CD4-positive, alpha-beta T cell treated with Interleukin-10 for 1 hour (primary cell): ENCODE measurements at places on chromosomes 6 and 20.

GRCh38 chr6:165950316-165950715 is 217.3 kb downstream of the TBXT start:
- DNase-seq = no peak

- no peak for DNase-seq
These were observed 20.2 kb downstream of the GFOD1 start for GRCh38 chr6:13467216-13467600.

DNA sequence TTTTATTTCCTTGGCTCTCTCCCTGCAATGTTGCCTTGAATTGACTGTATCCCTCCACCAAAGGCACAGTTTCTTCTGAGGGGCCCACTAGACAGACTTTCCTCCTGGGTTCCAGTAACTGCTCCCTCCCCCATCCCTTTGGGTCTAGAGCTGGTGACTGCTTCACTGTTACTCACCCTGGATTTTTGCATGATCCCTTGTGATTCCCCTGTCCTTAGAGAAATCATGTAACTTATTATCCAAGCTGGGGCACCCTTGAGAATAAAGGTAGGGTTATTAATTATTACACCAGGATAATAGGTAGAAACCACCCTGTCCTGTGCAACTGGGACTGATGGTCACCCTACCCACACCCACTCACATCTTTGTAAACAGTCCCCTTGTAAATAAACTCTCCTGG is 67.5 kb upstream of the FYN start:
- DNase-seq = no peak

DNA sequence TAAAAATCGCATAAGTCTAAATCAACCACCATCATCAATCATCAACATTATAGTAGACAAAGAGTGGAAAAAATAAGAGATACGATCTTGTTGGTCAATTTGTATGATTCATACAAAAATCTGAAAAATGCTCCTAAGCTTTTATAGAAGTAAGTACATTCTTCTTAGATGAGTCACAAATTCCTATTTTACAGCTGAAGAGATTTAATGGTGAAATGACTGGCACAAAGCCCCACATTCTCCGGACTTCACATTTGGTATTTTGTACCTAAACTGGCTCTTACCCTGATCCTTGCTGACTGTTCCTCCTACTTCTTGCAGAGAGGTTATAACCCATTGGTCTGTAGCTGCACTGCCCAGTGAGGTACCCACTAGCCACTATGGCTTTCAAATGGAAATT is 29.9 kb upstream of the PREP start:
- no peak for DNase-seq

- peak; percentile 23 for DNase-seq
These were observed 63.7 kb downstream of the DHX35 start for GRCh38 chr20:39025883-39026282.

GRCh38 chr20:44142413-44142812 is 44.6 kb downstream of the JPH2 start:
- DNase-seq = no peak

DNA sequence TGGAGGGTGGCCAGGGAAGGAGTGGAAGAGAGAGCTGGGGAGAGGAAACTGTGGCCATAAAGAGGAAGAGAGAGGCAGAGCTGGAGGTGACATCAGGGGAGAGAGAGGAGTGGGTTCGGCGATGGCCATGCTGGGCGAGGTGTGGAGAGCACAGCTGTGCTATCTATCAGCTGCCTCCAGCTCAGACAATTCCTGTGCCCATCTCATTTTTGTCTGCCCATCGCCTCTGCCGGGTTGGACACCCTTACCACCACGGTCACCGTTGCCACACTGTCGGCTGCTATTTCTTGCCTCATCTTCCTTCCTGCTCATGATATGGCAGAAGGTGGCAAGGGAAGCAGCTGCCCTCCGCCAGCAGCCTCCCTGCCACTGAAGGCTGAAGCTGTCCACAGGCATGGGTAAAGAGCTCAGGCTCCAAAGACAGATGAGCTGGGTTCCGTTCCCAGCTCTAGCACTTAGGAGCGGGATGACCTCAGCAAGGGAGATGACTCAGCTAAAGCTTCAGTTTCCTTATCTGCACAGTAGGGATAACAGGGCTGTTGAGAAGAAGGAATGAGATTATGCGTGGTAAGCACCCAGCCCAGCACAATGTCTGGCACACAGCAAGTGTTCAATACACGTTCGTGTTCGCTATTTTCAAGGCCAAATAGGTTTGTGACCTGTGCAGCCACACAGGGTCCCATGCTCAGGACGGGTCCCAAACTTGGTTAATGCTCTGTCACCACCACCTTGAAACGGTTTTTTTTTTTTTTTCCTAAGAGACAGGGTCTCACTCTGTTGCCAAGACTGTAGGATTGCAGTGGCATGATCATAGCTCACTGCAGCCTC is 21.9 kb upstream of the TAF8 start:
- no peak for DNase-seq

DNA sequence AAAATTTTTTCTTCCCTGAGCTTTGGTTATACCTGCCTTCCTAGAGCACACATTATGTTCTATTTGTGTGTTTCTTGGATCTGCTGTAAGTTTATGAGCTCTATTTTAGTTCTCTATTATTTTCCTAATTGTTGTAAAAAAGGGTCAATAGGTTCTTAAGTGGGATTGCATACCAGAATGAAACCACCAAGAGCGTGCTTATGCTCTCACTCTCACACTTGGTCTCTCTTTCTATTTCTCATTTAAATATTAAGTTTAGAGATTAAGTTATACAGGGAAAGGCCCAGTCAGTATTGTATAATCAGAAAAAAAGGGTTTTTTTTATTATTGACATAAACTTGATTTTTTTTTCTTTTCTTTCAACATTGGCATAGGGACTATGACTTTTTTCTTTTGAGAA is 96.8 kb downstream of the RIMS1 start:
- no peak for DNase-seq

DNA sequence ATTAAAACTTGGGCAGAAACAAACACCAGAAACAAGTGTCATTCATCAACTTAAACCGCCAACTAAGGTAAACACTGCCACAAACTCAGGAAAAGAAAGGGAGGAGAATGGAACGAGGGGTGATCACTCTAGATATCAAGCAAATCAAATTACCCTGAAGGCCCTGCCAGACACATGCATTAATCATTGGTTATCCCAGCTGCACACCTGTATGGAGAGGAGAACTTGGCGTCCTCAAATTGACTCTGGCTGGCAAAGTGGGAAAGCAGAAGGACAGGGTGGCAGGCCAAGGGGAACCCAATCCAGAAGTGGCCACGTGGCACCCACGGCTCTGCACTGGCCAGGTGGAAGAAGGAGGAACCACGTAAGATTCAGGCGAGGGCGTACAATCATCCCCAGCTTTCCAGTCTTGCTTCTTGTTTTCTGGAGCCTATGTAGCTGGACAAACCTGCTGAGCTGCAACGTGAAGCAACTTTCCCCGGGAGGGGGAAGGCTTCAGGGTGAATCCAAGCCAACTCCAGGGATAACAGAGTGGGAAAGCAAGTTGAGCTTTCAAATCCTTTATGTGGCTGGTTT is 156.2 kb upstream of the JARID2 start:
- DNase-seq = no peak
